ENCODE measurements at places on chromosomes 3 and 15.

- no peak for DNase-seq
Observed at GRCh38 chr3:9087831-9088413, 124.7 kb upstream of the RAD18 start.

DNA sequence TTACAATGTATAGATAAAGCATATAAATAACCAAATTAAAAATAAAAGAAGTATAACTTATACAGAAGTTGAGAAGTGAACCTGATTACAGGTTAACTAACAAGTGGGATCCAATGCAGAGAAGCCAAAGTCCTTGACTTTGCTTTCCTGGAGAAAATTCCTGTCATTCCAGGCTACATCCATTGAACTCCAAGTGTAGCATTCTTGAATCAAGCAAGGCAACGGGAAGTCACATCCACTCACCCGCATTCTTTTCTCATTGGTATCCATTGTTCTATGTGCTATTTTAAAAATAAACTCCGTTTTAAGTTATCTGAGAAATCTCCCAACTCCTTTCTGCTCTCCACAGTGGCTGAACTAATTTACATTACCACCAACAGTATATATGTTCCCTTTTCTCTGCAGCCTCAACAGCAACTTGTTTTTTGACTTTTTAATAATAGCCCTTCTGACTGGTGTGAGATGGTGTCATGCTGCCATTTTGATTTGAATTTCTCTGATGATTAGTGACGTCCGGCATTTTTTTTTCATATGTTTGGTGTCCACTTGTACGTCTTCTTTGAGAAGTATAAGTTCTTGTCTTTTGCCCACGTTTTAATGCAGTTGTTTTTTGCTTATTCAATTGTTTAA, 534.3 kb downstream of the ROBO1 start:
- no peak for DNase-seq

DNA sequence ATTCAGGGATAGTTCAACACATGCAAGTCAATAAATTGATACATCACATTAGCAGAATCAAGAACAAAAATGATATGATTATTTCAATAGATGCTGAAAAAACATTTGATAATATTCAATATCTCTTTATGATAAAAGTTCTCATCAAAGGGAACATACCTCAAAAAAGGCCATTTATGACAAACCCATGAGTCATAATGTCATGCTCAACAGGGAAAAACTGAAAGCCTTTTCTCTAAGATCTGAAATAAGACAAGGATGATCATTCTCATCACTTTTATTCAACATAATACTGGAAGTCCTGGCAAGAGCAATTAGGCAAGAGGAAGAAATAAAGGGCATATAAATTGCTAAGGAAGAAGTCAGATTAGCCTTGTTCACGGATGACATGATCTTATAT, 54.1 kb upstream of the TMEM158 start:
- DNase-seq: no peak

DNA sequence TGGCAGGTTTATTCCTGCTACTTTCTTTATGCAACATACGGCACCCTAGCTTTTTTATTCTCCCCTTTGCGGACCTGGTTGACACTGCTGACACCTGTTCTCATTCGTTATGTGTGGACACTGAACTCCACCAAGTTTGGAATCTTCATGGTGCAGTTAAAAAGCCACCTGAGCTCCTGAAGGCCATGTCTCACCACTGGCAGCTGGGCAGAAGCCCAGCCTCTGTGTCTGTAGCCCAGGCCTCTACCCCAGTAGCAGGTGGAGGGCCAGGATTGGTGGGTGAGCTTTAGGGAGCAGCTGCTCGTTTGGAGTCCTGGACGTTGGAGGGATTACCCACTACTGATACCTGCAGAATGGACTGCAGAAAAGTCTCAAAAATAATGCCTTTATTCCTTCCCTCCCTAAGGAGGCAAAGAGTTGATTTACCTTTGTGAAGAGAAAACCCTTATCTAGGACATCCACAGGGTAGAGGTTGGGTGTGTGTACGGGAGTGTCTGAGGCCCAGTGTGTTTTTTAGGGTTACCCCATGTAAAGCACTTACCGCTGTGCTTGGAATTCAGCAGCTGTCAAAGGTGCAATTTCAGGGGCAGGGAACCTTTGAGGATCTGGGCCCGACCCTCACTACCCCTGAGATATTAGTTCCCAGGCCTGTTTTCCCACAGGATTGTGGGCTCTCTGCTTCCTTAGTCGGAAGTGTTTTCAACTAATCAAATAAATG, 637 bp upstream of the CCNDBP1 start:
- no peak for DNase-seq

DNA sequence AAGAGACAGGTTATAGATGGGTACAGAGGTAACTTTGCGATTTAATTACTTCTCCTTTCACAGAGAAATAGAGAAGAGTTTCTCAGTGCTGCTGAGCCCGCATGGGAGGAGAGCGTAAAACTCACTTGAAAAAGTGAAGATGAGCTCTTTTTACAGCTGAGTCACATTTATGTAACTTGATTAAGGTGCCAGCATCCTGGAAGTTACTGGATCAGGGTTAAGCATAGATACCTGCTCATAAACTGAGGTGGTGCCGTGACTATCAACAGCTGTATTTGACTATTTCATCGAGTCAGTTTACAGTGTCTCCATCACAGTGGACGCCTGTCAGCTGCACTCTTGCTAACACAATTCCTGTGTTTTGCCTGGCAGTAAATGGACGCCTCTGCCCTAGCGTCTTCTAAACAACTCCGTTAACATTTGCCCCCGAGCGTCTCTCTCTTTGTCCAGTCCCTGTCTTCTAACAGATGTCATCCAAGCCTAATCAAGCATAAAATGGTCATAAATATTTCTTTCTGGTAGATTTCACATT, 414.6 kb downstream of the FOXP1 start:
- no peak for DNase-seq

DNA sequence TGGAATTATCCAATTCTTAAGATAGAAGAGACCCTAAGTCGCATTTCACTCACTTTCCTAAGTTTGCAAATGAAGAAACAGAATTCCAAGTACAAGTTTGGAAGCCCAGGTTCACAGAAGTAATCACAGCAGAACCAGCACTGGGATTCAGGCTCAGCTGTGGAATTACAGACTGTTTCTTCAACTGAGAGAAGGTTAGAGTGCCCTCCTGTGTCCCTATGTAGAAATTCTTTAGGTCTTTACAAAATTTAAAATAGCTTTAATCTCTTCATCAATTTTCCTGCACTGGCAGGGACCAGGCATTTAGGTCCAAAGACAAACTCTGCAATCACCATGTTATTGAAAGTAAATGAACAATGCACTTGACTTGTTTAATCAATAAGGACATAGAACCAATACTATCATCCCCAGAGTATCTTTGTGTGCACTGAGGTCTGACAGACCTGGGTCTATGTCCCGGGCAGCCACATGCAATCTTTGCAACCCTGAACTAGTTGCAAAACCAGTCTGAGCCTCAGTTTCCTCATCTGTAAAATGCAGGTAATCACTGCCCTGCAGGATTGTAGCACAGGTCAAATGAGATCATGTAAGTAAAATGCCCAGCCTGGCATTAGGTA, 96.3 kb upstream of the ZBED2 start:
- peak; percentile 55 for DNase-seq

DNA sequence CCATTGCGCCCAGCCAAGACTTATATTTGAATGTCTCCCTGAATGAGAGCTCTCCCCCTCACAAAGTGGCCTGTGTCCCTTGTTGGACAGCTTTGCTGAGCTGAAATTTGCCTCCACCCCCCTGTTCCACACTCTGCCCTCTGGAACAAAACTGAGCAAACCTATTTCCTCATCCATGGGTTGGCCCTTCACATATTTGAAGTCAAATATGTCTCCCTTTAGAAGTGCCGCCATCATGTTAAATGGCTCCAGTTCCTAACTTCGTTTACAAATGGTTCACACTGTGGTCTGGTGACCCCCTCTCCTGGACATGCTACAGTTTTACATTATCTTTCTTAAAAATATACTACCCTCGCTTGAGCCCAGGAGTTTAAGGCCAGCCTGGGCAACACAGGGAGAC, 4.6 kb downstream of the PLIN1 start:
- no peak for DNase-seq

GRCh38 chr3:123881771-123882170, 2.4 kb downstream of the MYLK start:
- DNase-seq: no peak

GRCh38 chr3:134807189-134807588, 12.1 kb downstream of the EPHB1 start:
- DNase-seq: no peak

DNA sequence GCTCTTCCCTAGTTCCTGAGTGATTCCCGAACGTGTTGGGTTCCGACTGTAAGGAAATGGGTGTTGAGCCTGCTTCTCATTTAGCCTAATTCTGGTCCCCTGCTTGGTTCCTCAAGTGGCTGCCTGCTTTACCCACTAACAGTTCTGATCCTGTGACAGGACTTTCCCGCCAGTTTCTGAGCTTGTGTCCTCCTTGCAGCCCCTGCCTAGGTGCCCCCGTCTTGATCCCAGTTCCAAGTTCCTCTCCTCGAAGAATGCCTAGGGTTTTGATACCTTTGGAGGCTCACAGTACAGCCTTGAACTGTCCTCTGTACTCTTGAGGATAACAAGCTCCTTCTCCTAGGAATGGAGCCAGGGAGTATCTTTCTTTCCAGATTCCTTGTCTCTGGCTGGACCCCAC, 12.0 kb upstream of the RASGRF1 start:
- no peak for DNase-seq

DNA sequence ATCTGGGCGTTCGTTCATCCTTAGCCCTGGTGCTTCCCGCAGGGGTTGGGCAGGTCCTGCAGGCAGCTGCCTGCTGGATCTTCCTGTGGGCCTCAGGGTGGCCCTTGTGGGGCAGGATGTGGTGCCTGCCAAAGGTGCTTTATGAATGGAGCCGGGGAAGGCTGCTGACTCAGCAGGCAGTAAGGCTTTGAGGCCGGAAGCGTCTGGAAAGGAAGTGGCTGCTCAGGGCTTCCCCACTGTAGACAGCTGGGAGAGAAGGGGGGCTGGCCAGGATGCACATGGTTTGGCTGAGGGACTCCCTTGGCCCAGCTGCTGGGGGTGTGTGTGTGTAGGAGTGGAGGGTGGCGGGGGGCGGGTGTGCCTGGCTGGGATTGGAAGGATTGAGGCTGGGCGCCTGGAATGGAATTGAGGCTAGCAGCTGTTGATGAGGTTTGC, 12.9 kb downstream of the CD276 start:
- peak; percentile 92 for DNase-seq
